ENCODE measurements at places on chromosomes 2 and 18.

GRCh38 chr2:169839954-169840746 is 12.9 kb downstream of the UBR3 start:
- DNase-seq = peak; percentile 26

DNA sequence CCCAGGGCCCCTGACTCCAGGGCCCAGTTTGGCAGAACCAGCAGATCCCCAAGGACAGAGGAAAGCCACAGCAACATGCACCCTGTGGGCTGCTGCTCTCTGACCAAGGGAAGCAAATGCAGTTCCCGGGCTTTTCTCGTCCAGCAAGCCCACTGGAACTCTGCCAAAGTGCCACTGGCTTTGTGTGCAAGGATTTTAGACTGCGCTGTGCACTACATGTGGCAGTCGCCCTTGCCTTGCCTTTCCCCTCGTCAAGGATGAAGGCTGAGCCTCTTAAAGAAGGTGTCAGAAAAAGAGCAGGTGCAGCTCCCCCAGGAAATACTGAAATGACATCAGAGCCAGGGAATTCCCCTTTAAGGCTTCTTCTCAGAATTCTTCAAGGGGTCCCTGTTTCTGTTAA is 199.2 kb downstream of the TFCP2L1 start:
- DNase-seq = no peak

- no peak for DNase-seq
These were observed 268.0 kb downstream of the DYSF start for GRCh38 chr2:71721362-71721665.

- DNase-seq = no peak
These were observed 8.0 kb downstream of the HDAC4 start for GRCh38 chr2:239392688-239393387.

GRCh38 chr18:48162956-48163737 is 232.7 kb upstream of the SMAD2 start:
- no peak for DNase-seq

GRCh38 chr18:55830544-55830943 is 242.6 kb upstream of the TCF4 start:
- no peak for DNase-seq

- no peak for DNase-seq
These were observed 451.0 kb upstream of the SETBP1 start for GRCh38 chr18:44229693-44230108.

- no peak for DNase-seq
These were observed 58.4 kb upstream of the PGAP1 start for GRCh38 chr2:196984903-196985302.
